ENCODE measurements at places on chromosomes 1 and 21.
A peak's percentile ranks its signal among the peaks of the same experiment; 100 is the strongest.

GRCh38 chr21:16538936-16539440 lies 809.2 kb downstream of the USP25 start:
- DNase-seq, result no peak

GRCh38 chr1:6497215-6497866 lies 5.9 kb upstream of the PLEKHG5 start:
- DNase-seq, result no peak

- no peak for DNase-seq
Measured at GRCh38 chr1:167425482-167425881, 92.8 kb downstream of the CD247 start.

GRCh38 chr1:166950156-166950555 lies 25.2 kb downstream of the ILDR2 start:
- no peak for DNase-seq

GRCh38 chr1:4517186-4517954 lies 137.0 kb upstream of the AJAP1 start:
- DNase-seq, result no peak

- no peak for DNase-seq
Measured at GRCh38 chr1:4584449-4584848, 70.0 kb upstream of the AJAP1 start.

GRCh38 chr1:238790882-238791281 lies 595.5 kb upstream of the CHRM3 start:
- DNase-seq, result no peak

DNA sequence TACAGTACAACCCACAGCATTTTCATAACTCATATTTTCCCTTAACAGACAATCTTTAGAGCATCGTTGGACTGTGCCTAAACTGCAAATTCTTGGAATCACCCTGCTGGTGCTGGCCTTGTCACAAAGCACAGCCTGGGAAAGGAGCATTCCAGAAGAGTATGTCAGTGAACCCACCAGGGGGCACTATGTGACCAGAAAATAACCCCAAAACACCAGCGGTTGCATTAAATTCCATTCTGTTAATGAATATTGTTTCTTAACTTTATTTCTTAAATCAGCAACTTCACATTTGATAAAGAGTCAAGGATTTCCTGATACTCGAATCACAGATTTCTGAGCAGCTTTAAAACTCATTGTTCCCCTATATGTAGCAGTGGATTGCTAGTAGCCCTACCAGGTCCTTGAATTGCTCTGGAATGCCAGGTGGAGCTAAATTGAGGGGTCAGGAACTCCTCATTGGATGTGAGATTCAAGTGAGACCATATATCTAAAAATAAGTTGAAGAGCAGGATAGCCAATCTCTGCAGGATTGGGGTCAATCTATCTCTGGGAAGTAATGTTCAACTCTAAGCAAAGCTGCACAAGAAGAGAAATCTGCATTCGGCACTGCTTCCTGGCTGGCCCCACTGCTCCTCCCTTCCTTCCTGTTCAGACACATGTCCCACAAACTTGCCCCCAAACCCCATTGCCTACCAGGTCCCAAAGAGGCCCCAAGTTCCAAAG lies 12.7 kb upstream of the RAB4A start:
- DNase-seq, result peak; percentile 49

- no peak for DNase-seq
Measured at GRCh38 chr1:44013949-44014348, 17.3 kb downstream of the SLC6A9 start.

DNA sequence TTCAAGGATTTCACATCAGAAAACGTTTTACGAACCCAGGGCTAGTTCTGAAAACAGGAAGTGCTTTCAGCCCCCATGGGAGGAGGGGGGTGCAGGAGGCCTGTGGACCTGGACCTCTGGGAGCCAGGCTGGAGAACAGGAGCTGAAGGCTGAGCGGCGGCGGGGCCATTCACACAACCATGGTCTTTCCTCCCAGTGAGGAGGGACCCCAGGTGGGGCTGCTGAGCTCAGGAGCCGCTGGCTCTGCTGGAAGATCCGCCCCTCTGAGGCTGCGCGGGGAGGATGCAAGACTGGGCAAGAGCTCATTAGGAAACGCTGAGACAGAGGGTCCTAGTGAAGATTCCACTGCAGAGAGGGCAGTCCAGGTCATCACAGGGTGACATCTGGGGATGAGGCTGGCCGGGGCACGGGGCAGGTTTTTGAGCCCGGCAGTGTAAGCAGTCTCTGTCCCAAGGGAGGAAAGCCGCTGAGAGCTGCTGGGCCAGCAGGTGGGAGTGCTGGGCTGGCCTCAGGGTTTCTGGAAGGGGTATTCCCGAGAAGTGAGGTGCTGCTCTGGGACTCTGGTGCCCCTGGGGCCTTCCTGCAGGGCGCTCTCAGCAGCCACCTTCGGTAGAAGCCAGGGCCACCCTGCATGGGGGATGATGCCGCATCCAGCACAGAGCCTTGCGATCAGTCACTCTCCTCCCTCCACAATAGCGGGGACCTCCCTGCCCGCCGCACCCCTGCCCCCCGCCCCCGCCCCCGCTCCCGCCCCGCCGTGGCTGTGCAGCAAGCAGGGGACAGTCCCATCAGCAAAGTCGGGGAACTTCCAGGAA lies 7.5 kb downstream of the MX2 start:
- no peak for DNase-seq

DNA sequence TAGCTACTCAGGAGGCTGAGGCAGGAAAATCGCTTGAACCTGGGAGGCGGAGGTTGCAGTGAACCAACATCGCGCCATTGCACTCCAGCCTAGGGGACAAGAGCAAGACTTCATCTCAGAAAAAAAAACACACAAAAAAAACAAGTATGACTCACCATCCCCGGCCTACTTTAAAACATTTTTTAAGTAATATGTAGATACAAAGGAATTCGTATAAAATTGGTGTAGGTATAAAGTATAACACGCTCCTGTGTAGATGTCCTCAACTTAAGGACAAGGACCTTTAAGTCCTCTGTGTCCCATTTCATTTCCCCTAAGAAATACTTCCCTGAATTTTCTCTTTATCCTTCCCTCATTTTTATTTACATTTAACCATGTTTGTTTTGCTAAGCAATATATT lies 73.4 kb upstream of the PKN2 start:
- no peak for DNase-seq

- DNase-seq, result no peak
Measured at GRCh38 chr1:30286988-30287839, 436.2 kb downstream of the MATN1 start.

DNA sequence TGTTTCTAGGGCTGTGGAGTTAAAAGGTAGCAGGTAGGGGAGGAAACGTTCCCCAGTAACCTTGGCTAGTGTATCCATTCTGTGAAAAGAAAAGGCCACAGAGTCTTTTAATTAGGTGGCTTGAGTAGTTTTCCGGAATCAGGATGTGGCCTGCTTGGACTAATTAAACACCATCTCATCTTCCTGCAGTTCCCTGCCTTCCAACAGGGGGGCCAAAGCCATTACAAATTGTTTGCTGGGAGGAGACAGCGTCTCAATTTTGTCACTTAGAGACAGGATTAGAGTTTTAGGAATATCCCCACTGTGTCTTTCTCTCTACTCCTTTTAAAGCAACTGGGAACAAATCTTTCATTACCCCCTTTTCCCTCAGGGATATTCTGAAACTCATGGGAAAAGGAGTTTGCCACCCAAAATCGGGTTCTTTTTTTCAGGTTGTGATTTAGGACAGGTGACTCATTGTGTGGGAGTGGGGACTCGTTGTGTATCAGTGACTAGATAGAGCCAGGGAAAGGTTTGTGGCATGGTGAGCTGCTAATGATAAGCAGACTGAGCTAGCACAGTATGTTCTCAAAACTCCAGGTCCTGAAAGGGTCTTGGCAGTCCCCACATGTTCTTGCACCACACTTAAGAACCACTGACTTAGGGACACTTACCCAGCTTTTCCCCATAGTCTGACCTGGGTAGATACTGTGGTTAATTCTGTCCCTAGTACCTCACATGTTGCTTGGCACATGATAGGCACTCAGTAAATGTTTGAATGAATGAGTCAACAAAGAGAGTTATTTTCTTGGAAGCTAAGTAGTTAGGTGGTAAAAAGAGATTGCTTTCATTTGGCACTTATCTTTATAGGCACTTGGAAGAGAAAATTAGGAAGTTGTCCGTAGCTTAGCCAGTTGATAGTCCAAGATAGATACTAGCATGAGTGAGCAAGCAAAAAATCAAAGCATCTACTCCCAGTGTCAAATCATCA lies 22.5 kb downstream of the INTS3 start:
- no peak for DNase-seq

GRCh38 chr1:109306832-109307273 lies at the start of gene MYBPHL:
Gene MYBPHL, minus strand, starts transcription at chr1:109307011. Its CDS starts 20 bp downstream, at chr1:109306991.
- no peak for DNase-seq

- no peak for DNase-seq
Measured at GRCh38 chr1:201732351-201732750, 96.6 kb upstream of the IPO9 start.

DNA sequence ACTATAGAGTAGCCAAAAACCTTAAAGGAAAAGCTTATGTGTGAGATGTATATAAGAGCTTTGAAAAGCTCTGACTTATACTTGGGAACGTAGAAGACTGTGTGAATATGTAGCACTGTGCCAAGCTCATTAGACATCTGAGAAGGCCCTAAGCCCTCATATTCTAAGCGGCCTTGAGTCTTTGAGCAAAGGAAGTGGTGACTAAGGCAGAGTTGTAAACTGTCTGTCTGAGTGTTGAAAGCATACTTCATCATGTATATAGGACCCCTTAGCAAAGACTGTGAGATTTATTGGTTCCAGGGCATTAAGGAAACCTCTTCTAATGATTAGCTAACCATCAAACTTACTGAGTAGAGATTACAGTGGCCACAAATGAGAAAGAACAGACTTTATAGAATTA lies 153.3 kb upstream of the LYPLAL1 start:
- DNase-seq, result no peak

DNA sequence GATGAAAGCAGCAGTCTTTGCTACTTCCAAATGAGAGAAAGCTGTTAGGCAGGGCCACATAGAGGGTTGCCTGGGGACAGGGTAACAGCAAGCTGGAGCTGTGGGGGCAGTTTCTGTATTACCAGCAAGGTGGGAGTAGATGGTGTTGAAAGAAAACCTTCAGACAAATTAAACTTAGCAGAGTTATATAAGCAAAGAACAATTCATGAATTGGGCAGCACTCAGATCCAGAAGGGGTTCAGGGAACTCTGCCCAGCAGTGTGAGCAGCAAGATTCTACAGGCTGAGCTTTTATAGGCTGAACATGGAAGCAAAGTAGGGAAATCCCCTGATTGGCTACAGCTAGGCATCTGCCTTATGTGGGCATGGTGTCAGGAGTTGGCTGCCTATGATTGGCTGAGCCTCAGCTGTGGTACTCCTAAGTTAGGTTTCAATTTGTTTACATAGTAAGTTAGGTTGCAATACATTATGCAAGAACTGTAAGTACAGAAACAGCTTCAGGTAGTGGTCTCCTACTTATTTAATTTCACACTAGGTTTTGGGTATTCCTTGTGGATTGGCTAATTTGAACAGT lies 64.1 kb upstream of the TMPRSS2 start:
- no peak for DNase-seq

- no peak for DNase-seq
Measured at GRCh38 chr1:224542783-224543440, 73.2 kb upstream of the CNIH3 start.

DNA sequence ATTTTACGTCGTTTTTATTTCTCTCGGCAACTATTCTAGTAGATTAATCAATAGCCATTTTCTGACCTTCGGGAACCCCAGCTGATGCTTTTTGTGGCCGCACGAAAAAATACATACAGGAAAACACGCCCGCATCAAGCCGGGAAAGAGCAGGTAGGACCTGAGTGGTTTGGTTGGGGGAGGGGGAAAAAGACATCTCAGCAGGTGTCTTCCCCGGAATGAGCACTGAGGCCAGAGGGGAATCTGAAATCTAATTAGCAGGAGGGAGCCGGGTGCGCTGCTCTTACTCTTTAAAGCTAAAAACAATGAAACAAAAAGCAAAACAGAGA lies 618 bp upstream of the FOXD3 start:
- no peak for DNase-seq

DNA sequence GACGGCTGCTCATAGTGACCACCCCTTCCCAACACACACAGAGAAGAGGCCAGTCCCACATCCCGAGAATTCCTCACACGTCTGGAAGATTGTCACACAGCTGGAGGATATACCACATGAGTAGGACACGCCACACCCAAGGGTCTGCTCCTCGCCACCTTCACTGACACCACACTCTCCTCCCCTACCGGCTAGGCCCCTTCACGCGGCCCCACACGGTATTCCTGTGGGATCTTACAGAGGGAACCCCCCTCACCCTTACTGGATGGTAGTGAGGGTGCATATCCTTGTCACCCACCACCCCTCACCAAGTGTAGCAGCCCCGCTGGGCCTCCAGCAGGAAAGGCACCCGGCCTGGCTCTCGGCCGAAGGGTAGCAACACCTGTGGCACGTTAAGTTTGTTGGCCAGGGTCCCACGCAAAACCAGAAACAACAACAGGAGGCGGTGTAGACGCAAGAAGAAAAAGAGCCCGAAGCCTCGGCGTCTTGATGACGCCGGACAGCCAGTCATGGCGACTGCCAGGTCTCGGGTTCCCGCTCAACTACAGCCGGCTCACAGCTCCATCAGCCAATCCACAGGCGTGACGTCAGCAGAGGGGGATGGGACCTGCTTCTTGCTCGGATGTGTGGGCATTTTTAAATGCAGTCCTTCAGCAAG lies at the start of gene NUP210L:
Gene NUP210L (minus strand): TSS at position 540 of the 658 bp plus-strand sequence.
- DNase-seq, result no peak

DNA sequence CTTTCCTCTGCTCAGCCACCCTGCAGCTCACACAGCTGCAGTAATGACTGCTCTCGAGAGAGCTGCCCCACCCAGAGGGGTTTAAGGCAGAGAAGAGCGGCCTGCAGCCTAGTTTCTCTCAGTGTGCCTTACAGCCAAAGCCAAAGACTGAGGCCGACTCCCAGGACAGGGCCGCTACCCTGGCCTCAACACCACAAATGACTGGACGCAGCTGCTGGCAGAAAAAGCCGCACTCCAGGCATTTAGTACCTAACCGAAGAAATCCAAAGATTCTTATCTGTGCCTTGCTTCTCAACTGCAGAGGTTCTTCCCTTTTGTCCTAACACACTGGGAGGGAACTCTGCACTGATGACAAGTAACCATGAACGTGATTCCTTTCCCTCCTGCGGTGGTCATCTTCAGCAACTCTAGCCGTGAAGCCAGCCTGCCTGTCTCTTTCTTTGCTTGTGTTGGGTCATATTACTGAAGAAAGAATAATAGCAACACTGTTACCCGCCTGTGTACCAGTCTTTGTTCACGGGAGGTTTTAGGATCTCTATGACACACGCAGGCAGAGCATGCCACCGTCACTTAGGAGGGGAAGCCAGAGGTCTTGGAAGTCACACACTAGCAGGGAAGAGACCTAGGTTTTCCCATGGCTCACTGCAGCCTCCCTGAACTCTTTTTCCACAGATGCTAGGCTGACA lies 202.7 kb downstream of the RHOU start:
- no peak for DNase-seq

- no peak for DNase-seq
Measured at GRCh38 chr1:3024019-3024418, 2.8 kb downstream of the ACTRT2 start.

- no peak for DNase-seq
Measured at GRCh38 chr1:19769211-19769932, 30.3 kb downstream of the TMCO4 start.

- DNase-seq, result no peak
Measured at GRCh38 chr1:173779936-173780335, 44.5 kb upstream of the DARS2 start.
